Bronchial epithelial cell (primary cell): ENCODE measurements at places on chromosomes 12 and 14.

GRCh38 chr14:71271166-71271945 lies 364.1 kb downstream of the PCNX1 start:
- DNase-seq = no peak

DNA sequence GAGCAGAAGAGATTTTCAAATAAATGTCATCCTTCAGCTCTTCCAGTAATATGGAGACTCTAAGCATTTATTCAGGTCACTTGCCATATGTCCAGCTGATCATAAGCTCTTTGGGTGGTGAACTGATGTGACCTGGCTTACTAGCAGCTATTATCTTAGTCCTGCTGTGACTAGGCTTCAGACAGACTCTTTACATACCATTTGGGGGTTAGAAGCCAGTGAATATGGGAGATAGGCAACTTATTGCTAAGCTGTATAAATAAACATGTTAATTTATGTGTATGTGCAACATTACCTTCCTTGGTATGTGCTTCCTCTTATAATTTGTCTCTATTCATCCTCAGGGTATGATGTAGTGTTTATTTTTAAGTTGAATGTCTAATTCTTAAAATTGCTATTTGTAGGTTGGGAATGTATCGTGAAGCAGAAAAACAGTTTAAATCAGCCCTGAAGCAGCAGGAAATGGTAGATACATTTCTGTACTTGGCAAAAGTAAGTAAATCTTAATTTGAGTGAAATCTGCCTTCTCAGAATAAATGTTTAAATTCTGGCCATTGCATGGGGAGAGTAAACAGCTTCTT lies 32.4 kb downstream of the TTC8 start:
- no peak for DNase-seq

DNA sequence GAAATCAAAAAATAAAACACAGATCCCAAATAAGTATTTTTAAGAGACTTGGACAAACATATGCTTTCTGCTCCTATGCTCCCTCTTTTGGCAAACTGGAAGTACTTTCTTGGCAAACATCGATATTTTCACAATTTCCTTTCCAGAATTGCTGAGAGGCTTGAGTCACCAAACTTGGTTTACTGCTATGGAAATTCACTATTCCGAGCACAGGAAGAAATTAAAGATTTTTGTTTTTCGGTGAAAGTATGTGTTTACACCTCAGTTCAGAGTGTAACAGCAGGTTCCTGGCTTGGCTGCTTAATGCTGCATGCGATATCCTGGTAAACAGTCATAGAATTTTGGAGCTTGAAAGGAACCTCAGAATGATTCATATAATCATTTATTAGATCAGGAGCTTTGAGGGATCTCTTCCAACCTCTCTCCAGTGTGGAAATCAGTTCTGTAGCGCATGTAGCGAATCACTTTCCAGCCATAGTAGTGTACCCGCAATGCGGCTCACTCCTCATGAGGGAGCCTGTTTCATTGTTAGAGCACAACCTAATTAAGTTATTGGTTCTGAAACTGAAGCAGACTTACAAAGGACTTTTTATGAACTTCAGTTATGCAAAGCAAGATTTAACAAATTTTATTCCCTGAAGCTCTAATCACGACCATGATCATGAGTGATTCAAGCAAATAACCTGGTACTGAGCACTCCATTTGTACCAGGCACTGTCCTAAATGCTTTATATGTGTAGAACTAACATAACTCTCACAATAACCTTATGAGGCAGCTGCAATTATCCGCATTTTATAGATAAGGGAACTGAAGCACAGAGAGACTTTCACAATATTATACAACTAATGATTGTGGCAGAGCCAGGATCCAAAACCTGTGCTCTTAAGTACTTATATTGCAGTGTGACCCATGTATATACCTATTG lies 56.4 kb upstream of the ATP2A2 start:
- peak; percentile 89 for DNase-seq

GRCh38 chr12:103530307-103531066 lies 34.7 kb upstream of the C12orf42 start:
- no peak for DNase-seq

GRCh38 chr12:96359328-96359727 lies 40.9 kb downstream of the CDK17 start:
- no peak for DNase-seq

DNA sequence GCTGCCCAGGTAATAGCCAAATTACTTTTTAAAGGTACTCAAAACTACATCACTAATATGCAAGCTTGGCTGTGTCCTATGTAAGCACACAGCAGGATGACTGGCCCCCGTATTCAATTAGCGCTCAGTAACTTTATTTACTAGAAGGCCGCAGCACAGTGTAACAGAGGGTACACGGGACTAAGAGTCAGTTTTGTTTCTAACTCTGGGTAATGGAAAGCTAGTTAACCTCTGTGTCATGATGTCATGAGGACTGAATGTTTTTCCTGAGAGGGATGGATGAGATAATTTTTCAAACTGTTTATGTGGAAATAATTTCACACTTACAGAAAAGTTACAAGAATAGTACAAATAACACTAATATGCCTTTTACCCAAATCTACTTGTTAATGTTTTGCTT lies 27.1 kb downstream of the GALNT4 start:
- DNase-seq = no peak

- no peak for DNase-seq
Measured at GRCh38 chr14:103273745-103274615, 60.1 kb upstream of the EIF5 start.

DNA sequence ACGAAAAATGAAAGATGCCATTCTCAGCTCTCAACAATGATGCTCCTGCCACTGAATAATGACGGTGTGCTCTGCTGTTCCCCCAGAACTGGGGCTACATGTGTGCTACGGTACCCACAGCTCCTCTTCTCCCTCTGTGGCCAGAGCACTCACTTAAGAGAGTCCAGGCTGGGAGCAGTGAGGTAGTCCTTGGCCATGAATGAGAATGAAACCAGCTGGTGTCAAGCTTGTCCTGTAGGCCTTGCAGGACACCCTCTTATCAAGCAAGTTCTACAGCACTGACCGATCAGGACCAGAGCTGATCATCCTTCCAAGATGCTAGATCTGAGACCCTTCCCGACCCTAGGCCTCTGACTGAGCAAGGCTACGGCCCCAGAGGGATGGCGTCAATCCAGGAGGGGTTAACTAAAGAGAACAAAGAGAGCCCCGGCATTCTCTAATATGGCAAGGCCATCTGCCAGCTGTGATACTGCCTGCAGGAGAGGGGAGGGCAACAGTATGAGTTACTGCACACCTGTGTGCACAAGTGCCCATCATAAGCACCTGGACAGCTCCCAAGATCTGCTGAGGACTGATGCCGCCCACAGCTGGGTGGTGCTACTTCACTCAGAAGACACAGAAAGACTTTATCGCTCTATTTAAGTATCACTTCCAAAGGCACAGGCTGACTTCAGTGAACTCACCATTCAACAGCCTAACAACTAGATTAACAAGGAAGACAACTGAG lies 30.5 kb downstream of the APPL2 start:
- DNase-seq = peak; percentile 29

- no peak for DNase-seq
Measured at GRCh38 chr12:12115514-12115913, 44.8 kb downstream of the BCL2L14 start.

GRCh38 chr12:19239616-19240234 lies 110.2 kb downstream of the PLEKHA5 start:
- no peak for DNase-seq

DNA sequence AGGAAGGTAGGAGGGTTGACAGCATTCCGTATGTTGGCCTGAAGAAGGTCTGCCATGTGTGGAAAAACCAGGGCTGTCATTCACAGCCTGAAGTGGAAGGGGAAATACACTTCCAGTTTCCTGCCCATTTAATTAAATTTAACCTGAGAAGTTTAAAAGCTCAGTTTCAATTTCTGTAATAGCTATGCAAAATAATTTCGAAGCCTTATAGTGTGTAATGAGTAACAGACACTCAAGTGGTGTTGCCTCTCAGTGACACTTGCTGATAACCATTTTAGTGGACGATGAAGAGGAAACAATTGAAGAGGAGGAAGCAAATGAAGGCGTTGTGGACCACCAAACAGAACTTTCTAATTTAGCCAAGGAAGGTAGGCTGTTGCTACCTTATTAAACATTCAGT lies 44.8 kb downstream of the EP400 start:
- DNase-seq = no peak

GRCh38 chr12:70839544-70839943 lies 81.0 kb downstream of the PTPRR start:
- no peak for DNase-seq

- DNase-seq = peak; percentile 97
Measured at GRCh38 chr14:70785556-70785955, 23.8 kb downstream of the MAP3K9 start.

- no peak for DNase-seq
Measured at GRCh38 chr12:64610079-64610659, at the start of gene RASSF3. Gene RASSF3 (plus strand): TSS chr12:64610495. CDS start chr12:64610633, 138 bp downstream.

DNA sequence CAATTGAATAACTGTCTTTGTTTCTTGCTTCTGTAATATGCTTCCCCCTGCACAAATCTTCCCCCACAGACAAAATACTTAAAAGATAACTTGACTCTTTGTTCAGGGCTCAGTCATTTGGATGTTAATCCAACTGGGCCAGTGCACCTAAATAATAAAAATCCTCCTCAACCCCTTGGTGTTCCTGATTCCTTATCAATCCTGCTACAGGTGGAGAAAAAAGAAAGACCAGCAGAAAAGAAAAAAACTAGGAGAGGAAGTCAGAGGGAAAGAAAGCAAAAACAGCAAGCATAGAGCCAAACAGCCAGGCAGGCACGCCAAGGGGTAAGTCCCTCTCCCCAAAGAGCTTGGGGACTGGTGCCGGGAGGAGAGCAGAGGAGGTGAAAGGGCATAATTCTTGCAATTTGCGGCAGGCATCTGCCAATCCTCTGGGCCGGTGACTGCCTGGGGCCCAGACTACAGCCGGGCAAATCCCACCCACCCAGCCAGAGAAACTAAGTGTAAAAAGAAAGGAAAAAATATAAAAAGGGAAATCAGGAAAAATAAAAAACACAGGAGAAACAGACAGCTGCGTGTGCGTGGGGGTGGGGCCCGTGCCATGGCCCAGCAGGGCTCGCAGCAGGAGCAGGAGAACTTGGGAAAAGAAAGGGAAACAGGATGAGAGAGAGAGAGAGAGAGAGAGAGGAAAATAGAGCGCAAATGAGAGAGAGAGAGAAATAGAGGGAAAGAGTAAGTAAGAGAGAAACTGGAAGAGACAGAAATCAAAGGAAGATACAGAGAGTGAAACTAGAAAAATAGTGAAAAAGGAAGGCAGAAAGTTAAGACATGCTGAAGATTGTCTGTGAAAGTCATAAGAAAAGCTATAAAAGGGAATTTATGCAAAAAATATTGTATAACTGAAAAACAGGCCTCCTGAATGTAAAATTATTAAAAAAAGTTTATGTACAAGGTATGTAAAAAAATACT lies 21.4 kb downstream of the KLRK1 start:
- DNase-seq = no peak
